ENCODE measurements at places on chromosomes 7 and 10.

DNA sequence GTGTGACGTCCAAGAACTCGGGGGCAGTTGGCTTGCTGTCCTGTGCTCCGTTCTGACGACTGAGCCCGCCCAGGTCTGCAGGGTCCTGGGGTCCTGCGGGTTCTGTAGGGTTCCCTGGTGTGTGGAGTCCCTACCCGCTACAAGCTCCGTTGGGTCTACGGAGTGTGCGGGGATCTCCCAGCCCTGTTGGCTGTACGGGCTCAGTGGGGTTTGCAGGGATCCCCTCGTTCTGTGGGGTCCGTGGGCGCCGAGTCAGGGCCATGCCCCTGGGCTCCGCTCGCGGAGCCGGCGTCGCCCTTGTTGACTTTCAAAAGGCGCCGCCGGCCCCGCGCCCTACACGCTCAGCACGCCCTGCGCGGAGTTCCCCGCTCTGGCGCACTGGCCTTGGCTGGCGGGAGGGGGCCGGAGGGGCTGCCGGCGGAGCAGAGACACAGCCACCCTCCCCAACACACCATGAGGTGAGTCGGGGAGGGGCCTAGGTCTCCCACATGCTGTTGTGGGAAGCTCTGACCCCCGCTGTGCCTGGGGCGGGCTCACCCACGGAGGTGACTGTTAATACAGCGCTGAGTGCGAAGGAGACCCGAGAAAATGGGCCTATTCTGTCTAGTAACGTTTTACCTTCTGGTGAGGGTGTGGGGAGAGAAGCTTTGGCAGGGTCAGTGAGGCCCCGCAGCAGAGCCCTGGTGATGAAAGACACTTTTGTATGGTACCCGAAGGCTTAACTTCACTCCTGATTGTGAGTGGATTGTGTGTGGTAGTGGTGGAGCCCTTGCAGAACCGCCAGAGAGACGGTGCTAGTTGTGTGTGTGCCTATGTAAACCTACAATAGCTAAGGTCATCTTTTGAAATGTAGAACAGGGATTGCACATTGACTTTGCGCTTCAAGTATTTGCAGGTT lies 8.1 kb downstream of the TASOR2 start:
- no peak for DNase-seq

GRCh38 chr10:87590705-87591588 lies 68.7 kb upstream of the PAPSS2 start:
- DNase-seq = no peak

DNA sequence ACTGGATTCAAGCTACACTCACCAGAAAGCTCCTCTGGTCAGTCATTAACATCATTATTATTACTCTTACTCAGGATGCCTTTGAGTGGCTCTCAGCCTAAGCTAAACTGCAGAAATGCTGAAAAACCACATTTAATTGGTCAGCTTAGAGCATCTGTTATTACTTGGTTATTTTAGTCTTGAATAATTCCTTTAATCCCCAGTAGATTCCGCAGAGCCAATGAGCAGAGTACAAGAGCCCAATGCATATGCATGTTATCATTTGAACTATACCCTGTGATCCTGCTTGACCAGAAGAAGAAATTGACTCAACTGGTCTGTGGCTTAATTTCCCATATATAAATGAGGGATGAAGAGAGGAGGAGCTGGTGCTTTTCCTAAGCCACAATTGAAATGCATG lies 417.6 kb upstream of the C7orf33 start:
- no peak for DNase-seq

- DNase-seq = no peak
Measured at GRCh38 chr10:78571286-78571685, 497.5 kb upstream of the ZMIZ1 start.

- no peak for DNase-seq
Measured at GRCh38 chr10:60490013-60490412, 100.3 kb upstream of the ANK3 start.

- peak; percentile 61 for DNase-seq
Measured at GRCh38 chr10:117363028-117363427, 12.2 kb downstream of the PDZD8 start.

DNA sequence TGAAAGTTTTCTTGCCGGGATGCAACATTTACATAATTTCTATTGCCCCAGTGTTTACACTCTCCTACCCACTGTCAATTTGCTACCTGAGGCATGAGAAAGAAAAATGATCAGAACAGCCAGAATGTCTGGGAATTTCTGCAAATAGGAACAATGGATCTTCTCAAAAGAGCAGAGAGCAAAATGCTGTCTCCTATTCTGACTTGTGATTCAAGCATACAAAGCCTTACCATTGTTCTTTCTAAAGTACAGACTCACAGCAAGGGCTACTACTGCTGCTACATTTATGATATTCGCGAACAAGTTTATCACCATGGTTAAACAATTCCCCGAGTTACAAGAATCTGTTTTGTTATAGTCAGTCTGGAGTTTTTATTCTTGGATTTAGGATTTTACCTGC lies 329.9 kb upstream of the CELF2 start:
- no peak for DNase-seq

DNA sequence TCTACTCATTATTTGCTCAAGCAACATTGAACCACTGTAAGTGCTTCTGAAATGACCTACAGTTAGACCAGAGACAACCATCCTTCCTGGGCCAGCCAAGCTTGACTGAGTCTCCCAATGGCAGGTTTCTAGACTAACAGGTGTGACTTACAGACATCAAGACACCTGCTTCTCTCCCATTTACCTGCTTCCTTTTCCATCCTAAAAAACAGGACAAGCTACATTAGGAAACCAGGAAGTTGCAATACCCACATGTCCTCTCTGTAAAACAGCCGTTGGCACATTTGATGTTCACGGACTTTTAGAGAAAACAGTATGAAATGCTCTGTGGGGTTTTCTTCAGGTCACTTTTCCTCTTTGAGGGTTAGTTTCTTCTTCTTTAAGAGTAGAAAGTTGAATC lies 4.0 kb downstream of the HECW1 start:
- no peak for DNase-seq

GRCh38 chr7:117091721-117092120 lies 138.4 kb downstream of the ST7 start:
- no peak for DNase-seq

GRCh38 chr10:94172332-94172731 lies 178.6 kb downstream of the PLCE1 start:
- DNase-seq = no peak

DNA sequence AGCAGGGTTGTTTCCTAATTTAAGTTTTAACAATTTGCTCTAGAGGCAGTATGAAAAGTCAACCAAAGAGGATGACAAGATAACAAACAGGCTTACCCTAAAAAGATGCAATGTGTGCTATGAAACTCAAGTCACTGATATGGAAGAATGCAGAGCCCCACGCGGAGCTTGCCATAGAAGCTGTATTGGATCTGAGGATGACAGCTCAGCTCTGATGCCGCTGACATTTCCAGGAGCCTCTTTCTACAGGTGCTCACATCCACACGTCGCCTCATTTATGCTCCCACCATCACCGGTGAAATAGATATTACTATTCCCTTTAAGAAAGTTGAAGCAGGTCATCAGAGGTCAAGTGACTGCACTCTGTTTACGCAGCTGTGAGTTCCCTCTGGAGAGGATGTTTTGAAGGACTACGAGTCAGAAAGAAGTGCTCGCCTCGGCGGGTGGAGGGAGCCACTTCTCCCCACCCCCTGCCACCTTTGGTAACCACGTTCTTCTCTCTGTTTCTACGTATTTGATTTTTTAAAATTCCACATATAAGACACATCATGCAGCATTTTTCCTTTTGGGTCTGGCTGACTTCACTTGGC lies 275.4 kb downstream of the GLRX3 start:
- no peak for DNase-seq

GRCh38 chr7:156490021-156490800 lies 150.4 kb upstream of the RNF32 start:
- no peak for DNase-seq

DNA sequence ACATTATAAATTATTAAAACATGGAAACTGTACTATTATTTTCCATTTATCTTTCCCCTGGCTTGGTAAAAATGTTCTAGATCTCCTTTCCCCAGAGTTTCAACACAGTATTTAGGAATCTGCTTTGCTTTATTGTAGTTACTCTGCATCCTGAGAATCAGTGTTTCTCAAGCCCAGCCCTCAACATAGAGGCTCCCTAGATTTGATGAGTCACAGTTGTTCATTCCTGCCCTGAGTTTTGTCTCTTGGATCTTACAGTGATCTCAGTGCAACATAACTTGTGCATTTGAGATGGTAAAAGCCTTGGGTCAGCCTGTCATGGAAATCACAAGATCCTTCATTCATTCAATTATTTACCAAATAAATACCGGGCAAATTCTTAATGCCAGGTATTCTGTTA lies 63.0 kb downstream of the VAX1 start:
- DNase-seq = peak; percentile 0

- no peak for DNase-seq
Measured at GRCh38 chr10:123160311-123160980, 6.2 kb downstream of the BUB3 start.

DNA sequence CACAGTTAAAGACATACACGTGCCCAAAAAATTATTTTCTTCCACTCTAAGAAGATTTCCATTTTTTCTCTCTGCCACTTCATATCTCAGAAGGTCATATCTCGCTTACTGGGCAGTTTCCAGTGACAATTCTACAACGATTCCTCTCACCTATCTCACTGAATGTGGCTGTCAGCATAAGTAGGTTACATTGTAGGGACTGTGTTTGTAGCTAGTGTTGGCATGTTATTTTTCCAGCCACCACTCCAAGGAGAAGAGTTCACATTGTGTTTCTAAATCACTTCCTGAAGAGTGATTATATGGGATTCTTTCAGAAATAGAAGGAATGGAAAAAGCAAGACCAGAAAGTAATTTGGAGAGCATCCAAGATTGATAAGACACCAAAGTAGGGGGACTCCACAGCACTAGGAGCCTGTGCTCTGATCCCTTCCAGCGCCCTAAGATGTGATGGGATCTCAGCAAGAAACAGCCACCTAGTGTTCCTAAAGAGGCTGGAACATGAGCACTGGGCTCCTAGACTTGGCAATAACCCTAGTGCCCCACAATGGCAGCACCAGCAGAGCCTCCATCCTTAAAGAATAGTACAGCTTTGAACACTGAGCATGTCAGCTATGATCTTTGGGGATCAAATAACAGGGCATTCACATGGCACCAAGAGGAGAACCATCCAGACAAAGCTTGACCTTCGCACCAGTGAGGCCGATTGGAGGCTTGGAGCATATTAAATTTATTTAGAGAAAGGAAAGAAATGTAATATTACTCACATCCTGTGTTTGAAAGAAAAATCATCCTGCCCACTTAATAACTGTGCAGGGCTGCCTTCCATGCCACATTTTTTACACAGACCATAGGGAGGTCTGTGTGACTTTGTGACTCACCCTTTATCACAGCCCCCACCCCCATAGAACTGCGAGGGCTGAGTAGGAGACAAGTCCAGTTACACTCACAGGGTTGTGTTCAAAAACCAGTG lies 51.8 kb downstream of the CAV1 start:
- peak; percentile 98 for DNase-seq

DNA sequence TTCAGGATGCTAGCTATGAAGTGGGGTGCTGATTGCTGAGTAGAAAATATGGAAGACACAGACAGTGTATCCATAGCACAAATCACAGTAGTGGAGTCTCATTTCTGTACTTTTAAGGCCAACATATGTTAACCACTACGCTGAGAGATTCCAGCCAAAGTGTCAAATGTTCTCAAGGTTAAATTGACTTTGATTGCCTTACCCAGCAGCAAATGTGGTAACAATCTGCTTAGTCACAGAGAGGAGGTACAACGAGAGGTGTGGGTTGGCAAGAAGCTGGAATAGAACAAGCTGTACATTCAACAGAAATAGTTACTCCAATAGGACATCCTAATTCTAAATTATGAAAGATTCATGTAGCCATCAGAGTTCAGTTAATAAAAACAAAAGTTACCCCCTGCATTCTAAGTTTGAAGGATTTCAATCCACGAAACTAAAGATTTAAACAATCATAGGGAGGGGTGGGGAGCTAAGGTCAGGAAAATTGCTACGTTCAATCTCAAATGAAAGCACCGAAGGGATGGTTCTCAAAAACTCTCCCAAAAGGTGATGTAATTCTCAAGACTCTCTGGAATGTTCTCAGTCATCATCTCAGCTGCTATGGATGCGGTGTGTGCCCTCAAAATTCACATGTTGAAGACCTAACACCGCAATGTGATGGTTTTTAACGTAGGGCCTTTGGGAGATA lies 137.0 kb downstream of the ETV1 start:
- DNase-seq = no peak

- no peak for DNase-seq
Measured at GRCh38 chr10:103894441-103894864, 23.5 kb downstream of the STN1 start.

DNA sequence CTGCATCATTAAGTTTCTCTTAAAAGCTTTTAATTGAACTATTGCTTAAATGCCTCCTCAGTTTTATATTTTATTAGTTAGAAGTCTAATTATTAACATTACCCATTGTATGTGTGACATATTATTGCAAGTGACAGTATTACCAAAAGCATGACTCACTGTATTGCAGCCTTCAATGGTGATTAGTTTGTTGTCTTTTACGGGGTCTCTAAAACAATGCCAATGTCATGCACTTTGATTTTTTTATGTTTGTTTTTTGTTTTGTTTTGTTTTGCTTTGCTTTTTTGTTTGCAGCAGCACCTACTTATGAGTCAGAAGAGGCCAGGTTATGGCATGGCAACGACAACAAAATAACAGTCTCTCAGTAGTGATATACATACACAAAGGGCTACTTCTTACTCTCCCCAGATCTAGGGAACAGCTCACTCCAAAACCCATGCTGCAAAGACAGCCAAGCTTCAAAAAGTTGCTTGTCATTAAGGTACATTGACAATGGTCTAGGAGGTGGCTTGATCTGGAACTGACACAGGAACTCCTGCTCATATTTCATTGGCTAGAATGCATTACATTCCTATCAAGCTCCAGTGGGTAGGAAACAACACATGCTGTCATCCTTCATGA lies 293.7 kb upstream of the POM121L12 start:
- DNase-seq = no peak

DNA sequence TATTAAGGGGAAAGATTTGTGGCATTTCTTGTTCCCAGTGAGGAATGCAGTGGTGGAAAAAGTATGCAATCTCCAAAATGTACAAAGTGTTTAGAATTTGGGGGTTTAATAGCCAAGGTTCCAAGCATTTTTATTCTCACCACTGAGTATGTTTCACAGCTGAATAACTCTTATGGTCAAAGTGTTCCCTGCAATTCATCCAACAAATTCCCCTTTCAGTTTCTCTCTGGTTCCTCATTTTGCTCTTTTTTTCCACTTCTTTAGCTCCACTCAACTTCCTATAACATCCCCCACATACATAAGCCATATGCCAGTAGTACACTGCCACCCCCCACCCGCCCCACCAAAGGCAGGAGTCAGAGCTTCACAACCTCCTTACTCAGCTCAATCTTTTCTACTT lies 4.6 kb downstream of the HECW1 start:
- no peak for DNase-seq
